ENCODE measurements at places on chromosomes 6 and 20. TPM values are rescaled to one million over a fixed set of nuclear protein-coding genes. Genes with fewer than 3 reads are reported as not detected.

Gene TSBP1
- 1.7 TPM for total RNA-seq

DNA sequence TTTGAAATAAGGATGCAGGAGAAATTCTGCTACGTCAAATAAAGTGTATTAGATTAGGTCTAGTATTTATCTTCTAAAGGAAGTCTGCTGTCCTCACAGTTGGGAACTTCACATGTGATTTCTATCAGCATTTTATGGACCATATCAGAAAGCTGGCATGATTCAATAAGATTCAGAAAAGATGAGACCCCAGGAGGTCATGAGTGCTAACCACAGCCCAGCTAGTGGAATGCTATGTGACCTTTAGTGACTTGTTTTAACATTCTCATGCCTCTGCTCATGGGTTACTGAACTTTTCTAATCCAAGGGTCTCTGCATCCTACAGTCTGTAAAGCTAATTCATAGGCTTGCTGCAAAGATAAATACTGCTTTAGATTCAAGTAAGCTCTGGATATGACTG is 150.1 kb downstream of the GMPR start:
- no peak for DNase-seq

GRCh38 chr6:40509716-40510260 is 77.4 kb downstream of the LRFN2 start:
- DNase-seq, result no peak

Gene SOD2
- total RNA-seq, result 275 TPM

DNA sequence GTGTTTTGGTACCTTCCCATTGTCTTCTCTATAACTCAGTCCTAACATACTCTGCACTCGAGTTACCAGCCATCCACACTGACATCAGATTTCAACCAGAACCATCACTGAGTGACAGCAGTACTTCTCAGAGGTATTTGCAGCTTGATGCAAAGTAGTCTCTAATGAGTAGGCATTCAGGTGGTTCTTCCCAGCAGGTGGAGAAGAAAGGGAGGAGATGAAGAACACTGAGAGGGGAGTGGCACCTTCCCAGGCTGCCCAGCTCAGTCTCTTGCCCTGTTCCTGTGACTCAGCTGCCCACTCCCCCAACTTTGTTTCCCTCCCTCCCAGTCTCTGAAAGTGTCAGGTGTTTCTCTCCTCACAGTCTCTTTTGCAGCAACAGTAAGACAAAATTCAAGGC is 38.7 kb upstream of the SMIM28 start:
- DNase-seq, result no peak

DNA sequence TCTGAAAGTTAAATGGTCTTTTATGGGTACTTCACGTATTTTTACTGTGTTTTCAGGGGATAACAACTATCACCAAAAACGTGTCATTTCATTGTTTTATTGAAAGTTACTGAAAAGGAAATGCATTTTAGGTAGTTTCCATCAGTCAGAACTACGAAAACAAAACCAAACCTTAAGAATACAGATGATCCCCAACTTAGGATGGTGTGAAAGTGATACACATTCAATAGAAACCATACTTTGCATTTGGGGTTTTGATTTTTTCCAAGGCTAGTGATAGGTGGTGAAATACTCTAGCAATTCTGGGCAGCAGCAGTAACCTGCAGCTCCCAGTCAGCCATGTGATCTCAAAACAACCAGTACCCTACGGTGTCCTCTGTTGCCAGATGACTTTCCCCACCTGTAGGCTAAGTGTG is 25.9 kb upstream of the EFHC1 start:
- DNase-seq, result no peak

DNA sequence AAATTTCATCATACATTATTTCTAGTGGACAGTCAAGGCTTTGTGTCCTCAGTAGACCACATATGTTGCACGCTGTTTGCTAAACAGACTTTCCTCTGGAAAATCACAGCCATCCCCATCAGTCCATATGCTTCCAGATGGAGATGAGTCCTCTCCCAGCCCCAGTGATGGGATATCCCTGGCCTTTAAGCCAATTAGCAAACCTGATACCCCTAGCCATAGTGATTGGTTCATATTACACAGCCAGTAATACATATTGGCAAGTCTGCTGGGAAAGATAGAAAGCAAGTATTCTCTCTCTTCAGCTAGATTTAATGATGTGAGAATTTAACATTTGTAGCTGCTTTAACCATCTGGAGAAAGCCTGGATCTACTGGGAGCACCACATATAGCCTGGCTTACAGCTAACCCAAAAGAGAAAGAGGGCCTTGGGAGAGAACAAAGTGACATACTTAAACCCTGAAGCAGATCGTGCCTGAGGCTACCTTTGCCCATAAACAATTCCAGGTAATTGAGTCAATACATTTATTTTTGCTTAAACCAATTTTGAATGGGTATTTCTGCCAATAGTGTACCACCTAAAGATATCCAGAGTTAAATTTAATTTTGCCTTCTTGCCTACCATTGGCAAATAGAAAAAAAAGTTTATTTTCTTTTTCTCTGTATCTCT is 103.5 kb upstream of the HIVEP1 start:
- no peak for DNase-seq

- DNase-seq, result no peak
Measured at GRCh38 chr6:37801605-37801940, 18.0 kb upstream of the ZFAND3 start.

Gene NCOA5
- total RNA-seq, result 3.4 TPM

DNA sequence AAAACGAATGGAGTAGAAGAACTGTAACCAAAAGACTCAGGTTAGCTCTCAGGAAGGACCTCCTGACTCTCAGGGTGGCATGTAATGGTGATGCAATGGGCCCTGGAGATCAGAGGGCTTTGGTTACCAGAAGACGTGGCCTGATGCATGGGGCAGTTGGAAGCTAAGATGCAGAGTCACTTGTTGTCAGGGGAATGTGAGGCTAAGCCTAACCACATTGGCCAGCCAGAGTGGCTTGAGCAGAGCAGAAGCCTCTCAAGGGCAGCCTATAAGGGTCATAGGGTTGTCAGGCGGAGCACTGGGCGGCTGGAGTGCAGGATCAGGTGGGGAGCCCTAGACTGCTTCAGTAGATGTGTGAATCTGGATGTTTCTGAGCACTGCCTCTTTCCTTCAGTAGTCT is 5.9 kb downstream of the CNBD2 start:
- DNase-seq, result no peak

GRCh38 chr6:46838033-46838432 is 44.8 kb downstream of the MEP1A start:
- no peak for DNase-seq

Gene FAM83D
- total RNA-seq, result 5.3 TPM

- DNase-seq, result no peak
Measured at GRCh38 chr6:140897349-140897748, 1235.4 kb upstream of the GJE1 start.

DNA sequence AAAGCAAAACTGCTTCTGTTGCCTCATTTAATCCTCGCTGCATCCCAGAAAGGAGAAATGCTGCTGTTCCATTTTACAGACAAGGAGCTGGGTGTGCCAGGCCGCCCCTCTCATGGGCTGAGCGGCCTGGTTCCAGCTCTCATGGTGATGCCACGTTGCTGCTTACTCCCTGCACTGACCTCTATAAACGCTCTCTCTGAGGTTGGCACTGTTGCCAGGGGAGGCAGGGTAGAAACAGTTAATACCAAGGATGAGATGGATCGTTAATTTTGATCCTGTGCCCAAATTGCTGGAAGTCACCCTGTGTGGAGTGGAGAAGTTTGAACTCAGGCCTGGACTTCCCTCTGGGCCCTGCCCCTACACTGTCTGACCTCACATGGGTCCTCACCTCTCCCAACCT is 25.6 kb downstream of the SIRPA start:
- DNase-seq, result no peak

GRCh38 chr6:130693944-130694343 is 133.3 kb upstream of the SMLR1 start:
- no peak for DNase-seq

GRCh38 chr6:143842461-143842901 is 657 bp upstream of the LTV1 start:
- no peak for DNase-seq

Gene ZBTB12
- total RNA-seq, result 1.9 TPM

DNA sequence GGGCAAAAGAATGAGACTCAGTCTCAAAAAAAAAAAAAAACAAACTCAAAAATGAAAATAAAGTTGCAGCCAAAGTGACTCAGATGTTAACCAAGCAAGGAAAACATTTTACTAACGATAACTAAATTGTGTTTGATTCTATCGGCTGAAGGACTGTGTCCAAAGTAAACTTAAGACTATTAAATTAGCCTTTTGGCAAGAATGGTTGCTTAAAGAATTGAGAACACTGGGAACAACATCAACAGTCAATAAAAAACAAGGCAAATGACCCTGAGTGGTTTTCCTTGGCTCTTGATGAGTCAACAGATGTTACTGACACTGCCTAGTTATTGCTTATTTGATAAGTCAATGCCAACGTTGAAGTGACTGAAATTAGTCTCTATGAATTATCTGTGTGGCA is 36.7 kb downstream of the POU3F2 start:
- DNase-seq, result no peak

Measured in umbilical cord (tissue), 2 donors.